PC-9 (cell line): ENCODE measurements at places on chromosomes 7 and 10.

- H3K4me3 ChIP-seq: no peak overlapping the region
- DNase-seq: no peak
- no peaks in the 10 kb centered on the region for H3K36me3 ChIP-seq
- H3K27me3 ChIP-seq: peaks cover 22% of the 10 kb centered on the region
Observed at GRCh38 chr7:50273870-50274269, 30.6 kb upstream of the IKZF1 start.

GRCh38 chr10:99975942-99976809 lies 33.6 kb downstream of the DNMBP start:
- no peak for DNase-seq
- H3K27me3 ChIP-seq: no peaks in the 10 kb centered on the region
- H3K27ac ChIP-seq: peak overlapping the region; percentile 89
- H3K4me1 ChIP-seq: peaks cover 26% of the 10 kb centered on the region
- peak overlapping the region; percentile 34; the same call in 1 of the 2 replicates for H3K4me3 ChIP-seq
- H3K36me3 ChIP-seq: no peaks in the 10 kb centered on the region

- H3K27ac ChIP-seq: no peak overlapping the region
- H3K4me3 ChIP-seq: no peak overlapping the region
Observed at GRCh38 chr7:47507522-47507921, 74.4 kb downstream of the TNS3 start.

GRCh38 chr7:15703732-15704131 lies 17.2 kb upstream of the MEOX2 start:
- no peak overlapping the region for H3K4me3 ChIP-seq
- H3K27ac ChIP-seq: no peak overlapping the region
- no peaks in the 10 kb centered on the region for H3K36me3 ChIP-seq
- no peak for DNase-seq
- no peaks in the 10 kb centered on the region for H3K4me1 ChIP-seq

DNA sequence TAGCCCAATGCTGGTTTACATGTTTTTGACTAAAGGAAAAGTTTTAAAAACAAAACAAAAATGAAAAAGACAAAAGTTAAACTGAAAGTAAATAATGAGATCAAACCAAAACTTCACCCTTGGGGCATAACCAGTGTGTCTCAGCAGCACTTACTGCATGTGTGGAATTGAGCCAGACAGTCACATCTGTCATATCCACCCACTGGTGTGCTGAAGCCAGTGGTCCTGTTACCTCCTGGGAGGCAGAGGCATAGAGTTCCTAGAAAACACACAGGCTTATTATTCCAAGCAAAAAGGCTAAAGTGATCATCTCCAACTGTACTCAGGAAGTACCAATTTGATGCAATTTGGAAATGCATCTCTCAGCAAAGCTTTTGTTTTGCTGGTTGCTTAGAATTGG lies 40.4 kb downstream of the ASAH2 start:
- no peaks in the 10 kb centered on the region for H3K4me1 ChIP-seq
- no peak overlapping the region for H3K27ac ChIP-seq
- no peaks in the 10 kb centered on the region for H3K36me3 ChIP-seq
- no peaks in the 10 kb centered on the region for H3K27me3 ChIP-seq

GRCh38 chr7:98134420-98135228 lies 28.0 kb downstream of the LMTK2 start:
- H3K27ac ChIP-seq: peak overlapping the region; percentile 100
- H3K27me3 ChIP-seq: no peaks in the 10 kb centered on the region
- peaks cover 2% of the 10 kb centered on the region; the same call in 1 of the 2 replicates for H3K36me3 ChIP-seq
- no peak for DNase-seq
- H3K4me3 ChIP-seq: peak overlapping the region; percentile 45; the same call in 1 of the 2 replicates

DNA sequence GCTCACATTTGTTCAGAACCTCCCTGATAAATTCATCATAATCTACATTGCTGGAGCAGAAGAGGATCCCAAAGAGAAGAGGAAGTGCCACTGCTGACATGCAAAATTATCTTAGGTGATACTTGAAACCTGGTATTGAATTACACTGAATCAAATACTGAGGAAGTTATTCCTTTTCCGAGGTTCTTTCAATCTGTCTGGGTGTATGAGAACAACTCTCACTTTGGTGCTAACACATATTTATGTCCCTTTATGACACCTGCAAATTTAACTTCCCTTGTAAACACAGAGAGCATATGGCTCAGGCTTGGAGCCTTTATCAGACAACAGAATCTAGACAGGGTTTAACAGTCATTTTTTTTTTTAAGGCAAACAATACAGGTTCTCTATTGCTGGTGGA lies 131.4 kb downstream of the SRPK2 start:
- H3K27ac ChIP-seq: peak overlapping the region; percentile 55
- peaks cover 30% of the 10 kb centered on the region for H3K4me1 ChIP-seq
- DNase-seq: no peak
- H3K27me3 ChIP-seq: no peaks in the 10 kb centered on the region
- H3K4me3 ChIP-seq: no peak overlapping the region
- H3K36me3 ChIP-seq: no peaks in the 10 kb centered on the region

DNA sequence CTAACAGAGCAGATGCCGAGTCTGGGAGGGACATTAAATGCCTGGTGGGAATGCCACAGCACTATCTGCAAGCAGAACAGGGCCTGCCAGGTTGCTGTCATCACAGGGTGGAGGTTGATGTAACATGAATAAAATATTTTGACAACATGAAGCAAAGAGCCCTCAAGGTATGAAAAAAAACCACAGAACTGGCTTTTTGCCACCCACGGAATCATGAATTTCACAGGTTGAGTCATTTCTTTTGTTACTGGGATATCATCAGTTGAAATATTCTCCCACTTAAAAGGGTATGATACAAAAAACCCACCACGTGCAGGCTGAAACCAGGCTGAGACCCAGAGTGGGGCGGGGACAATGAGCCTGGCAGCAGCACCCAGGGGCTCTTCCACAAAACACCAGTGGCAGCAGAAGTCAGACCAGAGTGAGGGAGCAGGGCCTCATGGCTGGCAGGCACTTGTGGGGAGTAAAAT lies 220.1 kb downstream of the TNS3 start:
- H3K4me3 ChIP-seq: no peak overlapping the region
- H3K27ac ChIP-seq: peak overlapping the region; percentile 69
- H3K36me3 ChIP-seq: peaks cover 50% of the 10 kb centered on the region
- no peaks in the 10 kb centered on the region for H3K27me3 ChIP-seq
- DNase-seq: peak; percentile 95
- H3K4me1 ChIP-seq: peaks cover 20% of the 10 kb centered on the region

- no peak for DNase-seq
- no peak overlapping the region for H3K27ac ChIP-seq
- H3K4me1 ChIP-seq: no peaks in the 10 kb centered on the region
- no peaks in the 10 kb centered on the region for H3K36me3 ChIP-seq
- H3K4me3 ChIP-seq: no peak overlapping the region
Observed at GRCh38 chr7:83413831-83414230, 235.1 kb downstream of the SEMA3E start.

- no peaks in the 10 kb centered on the region for H3K27me3 ChIP-seq
- H3K27ac ChIP-seq: peak overlapping the region; percentile 56
- H3K4me3 ChIP-seq: no peak overlapping the region
- H3K4me1 ChIP-seq: peaks cover 44% of the 10 kb centered on the region
- DNase-seq: peak; percentile 89
- H3K36me3 ChIP-seq: peaks cover 29% of the 10 kb centered on the region
Observed at GRCh38 chr10:72719941-72720592, 28.1 kb downstream of the MCU start.

DNA sequence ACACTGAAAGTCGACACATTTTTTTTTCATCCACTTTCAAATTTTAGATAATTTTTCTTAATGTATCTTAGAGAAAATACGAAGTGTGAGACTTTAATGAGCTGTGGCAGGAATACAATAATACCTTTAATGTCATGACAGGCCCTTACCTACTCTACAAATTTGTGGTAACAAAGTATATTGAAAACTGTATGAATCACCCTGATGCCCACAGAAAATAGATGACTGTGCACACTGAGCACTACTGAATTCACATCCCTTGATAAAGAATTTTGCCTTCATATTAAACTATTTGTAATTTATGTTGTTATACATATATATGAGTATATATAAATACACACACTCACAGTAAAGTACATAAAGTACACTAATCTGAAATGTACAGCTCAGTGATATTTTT lies 51.7 kb downstream of the AKR1D1 start:
- peaks cover 19% of the 10 kb centered on the region for H3K4me1 ChIP-seq
- H3K4me3 ChIP-seq: no peak overlapping the region
- H3K27ac ChIP-seq: no peak overlapping the region
- no peaks in the 10 kb centered on the region for H3K36me3 ChIP-seq
- no peaks in the 10 kb centered on the region for H3K27me3 ChIP-seq

- no peaks in the 10 kb centered on the region for H3K27me3 ChIP-seq
- H3K4me1 ChIP-seq: no peaks in the 10 kb centered on the region
- H3K4me3 ChIP-seq: no peak overlapping the region
- DNase-seq: no peak
- no peaks in the 10 kb centered on the region for H3K36me3 ChIP-seq
Observed at GRCh38 chr7:20432071-20432470, 101.4 kb downstream of the ITGB8 start.

GRCh38 chr10:97849687-97850402 lies at the start of gene GOLGA7B:
Gene GOLGA7B (plus strand): TSS chr10:97849843. CDS start chr10:97850304, 461 bp downstream.
- H3K27me3 ChIP-seq: no peaks in the 10 kb centered on the region
- peak; percentile 58 for DNase-seq
- no peaks in the 10 kb centered on the region for H3K36me3 ChIP-seq

DNA sequence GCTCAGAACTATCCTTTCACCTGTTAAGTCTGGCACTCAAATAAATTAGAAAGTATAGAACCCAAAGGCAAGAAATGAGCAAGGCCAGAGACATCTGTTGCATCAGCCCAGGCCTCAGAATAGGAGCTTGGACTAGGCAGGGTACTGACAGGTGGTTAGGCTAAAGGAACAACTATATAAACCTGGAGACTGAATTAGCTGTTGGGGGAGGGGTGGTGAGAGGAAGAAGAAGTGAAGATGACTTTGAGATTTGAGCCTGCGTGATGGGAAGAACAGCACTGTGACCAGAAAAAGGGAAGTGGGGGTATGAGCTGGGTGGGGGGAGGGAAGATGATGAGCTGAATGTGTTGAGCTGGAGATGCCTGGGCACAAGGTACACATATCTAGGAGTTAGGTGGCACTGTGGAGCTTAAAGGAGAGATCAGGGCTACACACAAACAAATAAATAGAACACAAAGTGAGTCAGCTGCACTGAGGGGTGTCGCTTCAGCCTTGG lies 244.7 kb downstream of the PTEN start:
- no peak for DNase-seq
- no peaks in the 10 kb centered on the region for H3K27me3 ChIP-seq
- no peak overlapping the region for H3K27ac ChIP-seq
- no peak overlapping the region for H3K4me3 ChIP-seq
- H3K4me1 ChIP-seq: peaks cover 12% of the 10 kb centered on the region

DNA sequence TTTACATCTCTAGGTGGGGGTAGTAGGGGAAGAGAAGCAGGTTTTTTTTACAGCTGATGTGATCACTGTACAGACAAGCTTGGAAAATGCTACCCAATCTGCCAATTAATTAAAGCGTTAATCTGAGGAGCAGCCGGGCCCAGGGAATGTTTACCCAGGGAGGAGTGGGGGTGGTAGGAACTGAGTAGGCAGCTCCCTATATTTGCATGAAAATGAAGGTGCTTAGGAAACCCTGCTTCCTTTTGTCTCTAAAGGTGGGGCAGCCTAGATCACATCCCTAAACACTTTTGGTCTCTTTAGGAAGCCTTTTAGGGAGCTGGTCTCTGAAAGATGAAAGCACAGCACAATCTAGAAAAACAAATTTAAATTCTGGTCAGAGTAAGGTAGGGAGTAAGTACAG lies 53.0 kb upstream of the NFKB2 start:
- no peak overlapping the region for H3K4me3 ChIP-seq
- H3K36me3 ChIP-seq: no peaks in the 10 kb centered on the region
- no peak overlapping the region for H3K27ac ChIP-seq

GRCh38 chr10:33057620-33058019 lies 99.6 kb upstream of the ITGB1 start:
- no peaks in the 10 kb centered on the region for H3K4me1 ChIP-seq
- no peak overlapping the region for H3K27ac ChIP-seq
- no peak for DNase-seq
- H3K4me3 ChIP-seq: no peak overlapping the region
- H3K36me3 ChIP-seq: no peaks in the 10 kb centered on the region

- H3K4me3 ChIP-seq: no peak overlapping the region
- peaks cover 15% of the 10 kb centered on the region for H3K4me1 ChIP-seq
- no peak overlapping the region for H3K27ac ChIP-seq
- no peaks in the 10 kb centered on the region for H3K36me3 ChIP-seq
Observed at GRCh38 chr10:30587522-30588031, 42.0 kb downstream of the LYZL2 start.

- DNase-seq: no peak
- H3K4me1 ChIP-seq: peaks cover 13% of the 10 kb centered on the region; the same call in 1 of the 2 replicates
- H3K27ac ChIP-seq: no peak overlapping the region
- H3K36me3 ChIP-seq: no peaks in the 10 kb centered on the region
- H3K4me3 ChIP-seq: no peak overlapping the region
- no peaks in the 10 kb centered on the region for H3K27me3 ChIP-seq
Observed at GRCh38 chr7:140247559-140247958, 70.8 kb upstream of the KDM7A start.

DNA sequence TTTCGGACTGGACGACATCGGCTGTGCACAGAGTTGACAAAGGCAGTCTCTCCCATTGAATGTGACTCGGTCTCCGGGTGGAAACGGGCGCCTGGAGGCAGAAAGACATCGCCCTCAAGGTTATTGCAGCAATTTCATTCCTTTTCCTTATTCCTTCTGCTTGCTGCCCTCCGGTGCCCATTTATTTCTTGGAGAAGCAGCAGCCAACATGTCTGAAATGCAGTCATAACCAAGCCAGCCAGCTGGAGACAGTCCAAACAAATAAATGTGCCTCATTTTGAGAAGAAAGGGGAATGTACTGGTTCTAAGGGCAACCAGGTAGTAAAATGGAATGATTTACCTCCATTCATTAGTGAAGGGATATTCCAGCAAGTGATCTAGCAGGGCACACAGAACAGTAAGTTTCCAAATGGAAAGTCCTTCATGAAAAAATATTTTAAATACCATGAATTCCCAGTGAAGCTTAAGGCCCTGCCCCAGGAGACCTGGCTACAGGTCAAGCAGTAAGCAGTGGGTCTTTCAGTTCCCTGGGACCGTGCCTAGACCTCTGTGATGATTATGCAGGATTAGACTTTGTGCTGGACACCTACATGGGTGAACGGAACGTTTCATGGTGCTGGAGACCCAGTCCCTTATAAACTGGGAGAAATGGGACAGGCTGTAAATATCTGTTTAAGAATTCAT lies 86.6 kb downstream of the ABLIM1 start:
- no peaks in the 10 kb centered on the region for H3K4me1 ChIP-seq
- H3K36me3 ChIP-seq: no peaks in the 10 kb centered on the region
- H3K27me3 ChIP-seq: no peaks in the 10 kb centered on the region
- no peak for DNase-seq
- no peak overlapping the region for H3K4me3 ChIP-seq
- H3K27ac ChIP-seq: no peak overlapping the region

- H3K27ac ChIP-seq: no peak overlapping the region
- no peak overlapping the region for H3K4me3 ChIP-seq
- H3K27me3 ChIP-seq: peaks cover 94% of the 10 kb centered on the region
- no peak for DNase-seq
- H3K4me1 ChIP-seq: no peaks in the 10 kb centered on the region
Observed at GRCh38 chr7:155449008-155449868, 8.7 kb upstream of the EN2 start.

GRCh38 chr10:66828957-66829356 lies 96.9 kb upstream of the LRRTM3 start:
- no peak for DNase-seq
- H3K27me3 ChIP-seq: no peaks in the 10 kb centered on the region
- no peaks in the 10 kb centered on the region for H3K36me3 ChIP-seq
- H3K4me3 ChIP-seq: no peak overlapping the region

GRCh38 chr7:49613759-49614158 lies 159.7 kb upstream of the VWC2 start:
- no peaks in the 10 kb centered on the region for H3K27me3 ChIP-seq
- H3K4me1 ChIP-seq: no peaks in the 10 kb centered on the region
- H3K36me3 ChIP-seq: no peaks in the 10 kb centered on the region
- H3K4me3 ChIP-seq: no peak overlapping the region
- no peak overlapping the region for H3K27ac ChIP-seq

GRCh38 chr10:104090611-104091010 lies 4.9 kb upstream of the COL17A1 start:
- H3K36me3 ChIP-seq: no peaks in the 10 kb centered on the region; the same call in 1 of the 2 replicates
- peaks cover 7% of the 10 kb centered on the region for H3K4me1 ChIP-seq
- no peak overlapping the region for H3K4me3 ChIP-seq
- no peak overlapping the region for H3K27ac ChIP-seq
- no peaks in the 10 kb centered on the region for H3K27me3 ChIP-seq
